ENCODE measurements at places on chromosomes 5 and 9.

- DNase-seq: no peak
Observed at GRCh38 chr5:169393907-169394306, 93.0 kb upstream of the SLIT3 start.

GRCh38 chr5:17206021-17206420 lies 11.4 kb upstream of the BASP1 start:
- DNase-seq: no peak

GRCh38 chr5:14268738-14269137 lies 125.6 kb downstream of the TRIO start:
- no peak for DNase-seq

DNA sequence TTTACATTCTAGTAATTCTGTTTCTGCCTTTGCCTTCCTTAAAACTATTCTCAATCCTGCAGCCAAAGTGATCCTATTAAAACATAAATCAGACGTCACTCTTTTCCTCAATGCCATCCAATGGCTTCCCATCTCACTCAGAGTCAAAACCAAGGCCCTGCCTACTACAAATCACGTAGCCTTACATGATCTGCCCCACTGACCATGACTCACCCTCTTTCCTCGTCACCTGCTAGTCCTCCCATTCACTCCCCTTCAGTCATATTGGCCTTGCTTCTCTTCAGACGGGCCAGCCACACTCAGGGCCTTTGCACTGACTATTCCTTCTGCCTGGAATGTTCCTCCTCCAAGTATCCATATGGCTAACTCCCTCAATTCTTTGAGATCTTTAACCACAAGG lies 39.0 kb upstream of the DMXL1 start:
- no peak for DNase-seq

GRCh38 chr9:1320051-1320557 lies 269.9 kb downstream of the DMRT2 start:
- no peak for DNase-seq

DNA sequence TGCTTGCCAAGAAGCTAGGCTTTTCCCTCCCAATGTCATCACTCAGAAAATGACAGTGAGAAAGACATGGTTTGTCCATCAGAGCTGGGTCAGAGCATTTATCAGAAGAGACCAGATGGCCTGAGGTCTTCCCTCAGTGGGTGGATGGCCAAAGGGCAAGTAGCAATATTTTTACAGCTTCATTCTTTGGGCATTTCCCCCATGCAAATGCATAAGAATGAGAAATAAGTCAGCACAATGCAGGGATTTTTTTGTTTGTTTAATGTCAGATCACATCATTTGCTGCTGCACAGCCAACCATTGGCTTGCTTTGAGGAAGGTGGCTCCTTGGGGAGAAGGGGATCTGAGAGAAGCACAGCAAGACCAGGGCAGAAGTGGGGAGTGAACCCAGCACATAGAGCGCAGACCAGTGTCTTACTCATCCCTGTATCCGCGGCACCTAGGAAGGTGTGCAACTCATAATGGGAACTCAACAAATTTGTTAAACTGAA lies 209.6 kb downstream of the SEMA6A start:
- no peak for DNase-seq

- DNase-seq: no peak
Observed at GRCh38 chr5:158809310-158809850, 290.3 kb downstream of the EBF1 start.

Measured in stimulated activated CD4-positive, alpha-beta T cell treated with anti-CD3 and anti-CD28 coated beads, Interleukin-1b, Interleukin-23, amount 100 ng/mL, for 4 hours (primary cell).